Fibroblast of skin of left biceps (primary cell): ENCODE measurements at places on chromosomes 11 and 22.

DNA sequence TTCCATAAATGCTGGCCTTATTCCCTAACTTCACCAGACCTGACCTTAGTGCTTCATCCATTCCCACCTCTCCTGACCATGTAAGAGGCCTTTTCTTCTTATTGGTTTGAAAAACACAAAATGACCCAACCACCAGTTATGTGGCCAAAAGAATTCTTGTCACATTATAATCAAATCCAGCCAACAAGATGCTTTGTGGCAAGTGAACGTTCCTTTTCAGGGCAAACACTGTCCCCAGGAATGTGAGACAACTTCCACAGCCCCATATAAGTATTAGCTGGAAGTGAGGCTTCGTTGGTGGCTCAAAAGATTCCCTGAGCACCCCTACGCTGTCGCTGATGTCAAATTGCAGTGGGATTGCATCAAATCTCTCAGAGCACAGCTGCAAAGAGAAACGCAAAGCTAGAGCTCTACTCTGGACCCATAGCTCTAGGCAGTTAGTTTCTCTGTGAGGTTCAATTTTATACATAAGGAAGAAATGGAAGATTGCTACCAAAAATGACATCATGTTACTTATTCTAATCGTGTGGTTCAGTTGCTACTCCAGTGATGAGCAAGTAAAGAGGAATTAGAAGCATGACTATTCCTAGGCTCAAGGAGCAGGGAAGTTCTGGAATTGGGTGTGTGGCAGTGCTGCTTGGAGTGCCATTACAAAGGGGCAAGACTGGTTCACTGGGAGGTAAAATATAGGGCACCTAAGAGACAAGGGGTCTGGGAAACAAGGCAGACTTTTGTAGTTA is 26.1 kb downstream of the GLYATL1 start:
- no peak for DNase-seq

DNA sequence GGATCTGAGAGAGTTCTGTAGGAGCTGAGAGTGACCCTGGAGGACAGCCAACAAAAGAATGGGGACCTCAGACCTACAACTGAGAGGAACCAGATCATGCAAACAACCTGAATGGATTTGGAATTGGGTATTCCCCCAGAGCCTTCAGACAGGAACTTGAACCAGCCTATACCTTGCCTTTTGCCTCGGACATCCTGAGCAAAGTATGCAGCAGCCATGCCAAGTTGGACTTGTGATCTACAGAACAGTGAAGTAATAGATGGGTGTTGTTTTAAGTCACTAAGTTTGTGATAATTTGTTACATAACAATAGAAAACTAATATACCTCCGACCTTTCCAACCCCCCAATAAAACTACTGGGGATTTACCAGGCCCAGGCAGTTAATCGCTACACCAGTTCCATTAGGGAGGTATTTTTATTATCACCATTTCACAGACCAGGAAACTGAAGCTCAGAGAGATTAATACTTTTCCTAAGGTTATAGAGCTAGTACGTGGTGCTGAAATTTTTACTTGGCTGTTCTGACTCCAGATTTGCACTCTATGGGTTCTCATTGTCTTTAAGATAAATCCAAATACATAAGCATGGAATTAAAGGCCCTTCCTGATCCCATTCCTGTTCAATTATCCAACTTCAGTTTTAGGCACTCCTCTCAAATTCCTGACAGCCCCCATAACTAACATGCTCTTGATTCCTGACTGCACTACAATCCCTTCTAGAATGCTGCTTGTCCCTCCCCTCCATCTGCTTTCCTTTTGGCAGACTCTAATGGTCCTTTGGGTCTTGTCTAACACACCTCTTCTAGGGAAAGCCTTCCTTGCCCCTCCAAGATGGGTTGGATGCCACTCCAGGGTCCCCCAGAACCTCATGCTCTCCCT is 1.7 kb upstream of the RASSF10 start:
- no peak for DNase-seq

DNA sequence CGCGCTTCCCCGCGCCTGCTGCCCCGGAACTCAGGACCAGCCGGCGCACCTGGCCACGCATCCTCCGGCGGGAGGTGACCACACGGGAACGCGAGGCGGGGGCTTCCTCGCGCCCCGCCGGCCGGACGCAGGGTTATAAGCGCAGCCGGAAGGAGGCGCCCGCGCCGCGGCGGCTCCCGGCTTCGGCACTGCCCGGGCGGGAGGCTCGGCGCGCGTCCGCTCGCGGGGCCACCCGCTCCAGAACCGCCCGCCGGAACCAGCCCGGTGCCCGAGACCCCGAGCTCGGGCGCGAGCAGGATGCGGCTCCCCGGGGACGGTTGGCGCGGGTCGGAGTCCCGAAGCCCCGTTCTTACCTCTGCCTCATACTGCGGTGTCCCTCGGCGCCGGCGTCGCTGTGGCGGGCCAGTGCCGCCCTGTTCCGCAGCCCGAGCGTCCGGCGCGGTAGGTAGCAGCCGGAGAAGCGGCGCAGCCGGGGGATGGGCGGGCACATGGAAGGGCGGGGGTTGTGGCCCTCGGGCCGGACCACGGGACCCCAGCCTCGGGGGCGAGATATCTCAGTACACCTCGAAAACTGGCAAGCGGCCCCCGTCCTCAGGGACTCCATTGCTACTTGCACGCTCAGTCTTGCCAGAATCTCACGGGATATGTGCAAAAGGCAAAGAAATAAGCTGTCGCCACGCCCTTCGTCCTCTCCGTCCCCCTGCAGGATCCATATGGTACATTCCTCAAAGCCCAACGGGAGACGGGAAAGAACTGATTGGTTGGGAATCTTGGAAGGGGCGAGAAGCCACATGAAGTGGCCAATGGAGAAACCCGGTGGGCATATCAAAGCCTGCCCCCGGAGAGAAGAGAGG is 23.1 kb downstream of the MICAL3 start:
- peak; percentile 98 for DNase-seq

GRCh38 chr11:130549393-130549999 is 101.1 kb downstream of the ADAMTS15 start:
- DNase-seq, result no peak

DNA sequence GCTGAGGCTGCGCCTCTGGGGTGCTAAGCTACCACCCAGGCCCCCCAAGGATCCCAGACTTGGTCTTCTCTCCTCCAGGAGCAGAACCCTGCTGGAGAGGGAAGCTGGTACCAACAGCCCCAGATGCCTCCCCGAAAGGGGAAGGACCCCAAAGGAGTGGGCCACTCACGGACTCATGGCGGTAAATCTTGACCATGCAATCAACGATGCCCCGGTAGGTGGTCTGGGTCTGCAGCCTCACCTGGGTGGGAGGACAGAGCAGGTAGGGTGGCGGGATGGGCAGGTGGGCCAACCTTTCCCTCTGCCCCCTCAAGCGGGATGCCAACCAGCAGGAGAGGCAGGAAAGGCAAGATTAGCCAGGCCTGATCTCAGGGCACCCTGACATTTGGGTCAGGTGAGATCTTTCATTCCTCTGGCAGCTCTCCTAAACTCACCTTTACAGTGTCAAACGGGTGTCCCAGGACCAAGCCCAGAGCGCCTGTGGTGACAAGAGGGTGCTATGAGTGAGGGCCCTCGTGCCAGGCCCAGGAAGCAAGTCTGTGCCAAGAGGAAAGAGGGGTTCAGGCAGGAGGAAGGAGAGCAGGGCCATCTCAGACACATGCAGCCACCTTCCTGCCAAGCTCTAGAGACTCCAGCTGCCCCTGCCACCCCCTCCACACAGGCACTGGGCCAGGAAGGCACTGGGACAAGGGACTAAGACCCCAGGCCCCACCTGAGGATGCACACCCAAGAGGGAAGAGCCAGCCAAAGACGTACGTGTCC is 2.6 kb downstream of the SLC25A45 start:
- no peak for DNase-seq

DNA sequence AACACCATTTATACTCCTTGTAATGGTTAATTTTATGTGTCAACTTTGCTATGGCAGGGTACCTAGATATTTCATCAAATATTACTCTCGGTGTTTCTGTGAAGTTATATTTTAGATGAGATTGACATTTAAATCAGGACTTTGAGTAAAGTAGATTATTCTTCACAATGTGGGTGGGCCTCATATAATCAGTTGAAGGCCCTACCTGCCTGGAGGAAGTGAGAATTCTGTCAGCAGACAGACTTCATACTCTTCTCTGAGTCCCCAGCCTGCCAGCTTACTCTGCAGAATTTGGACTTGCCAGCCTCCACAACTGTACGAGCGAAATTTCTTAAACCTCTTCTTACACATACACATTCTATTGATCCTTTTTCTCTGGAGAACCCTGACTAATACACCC is 49.3 kb upstream of the SYT9 start:
- DNase-seq, result no peak

GRCh38 chr22:23072077-23072910 is 2.0 kb downstream of the GNAZ start:
- peak; percentile 57 for DNase-seq

- no peak for DNase-seq
Measured at GRCh38 chr11:83816572-83817187, 530.5 kb upstream of the CCDC90B start.

- no peak for DNase-seq
Measured at GRCh38 chr11:116224154-116224888, 548.5 kb downstream of the BUD13 start.

DNA sequence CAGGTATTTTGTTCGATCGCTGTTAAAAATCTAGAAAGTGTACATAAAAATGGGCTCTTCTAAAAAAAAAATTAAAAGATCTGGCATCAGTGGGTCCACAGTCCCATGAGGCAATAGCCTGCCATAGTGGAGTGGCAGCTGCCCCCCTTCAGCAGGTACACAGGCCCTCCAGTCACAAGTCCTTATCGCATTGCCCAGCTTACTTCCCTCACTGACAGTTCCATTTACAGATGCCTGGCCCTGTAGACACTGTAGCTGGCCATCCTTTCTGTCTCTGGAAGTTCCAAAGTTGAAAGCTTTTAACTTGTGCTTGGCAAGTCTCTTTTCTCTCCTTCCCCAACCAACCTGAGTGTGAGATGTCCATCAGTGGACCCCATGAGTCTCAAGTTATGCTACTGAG is 11.4 kb downstream of the ZNRF3 start:
- DNase-seq, result no peak

DNA sequence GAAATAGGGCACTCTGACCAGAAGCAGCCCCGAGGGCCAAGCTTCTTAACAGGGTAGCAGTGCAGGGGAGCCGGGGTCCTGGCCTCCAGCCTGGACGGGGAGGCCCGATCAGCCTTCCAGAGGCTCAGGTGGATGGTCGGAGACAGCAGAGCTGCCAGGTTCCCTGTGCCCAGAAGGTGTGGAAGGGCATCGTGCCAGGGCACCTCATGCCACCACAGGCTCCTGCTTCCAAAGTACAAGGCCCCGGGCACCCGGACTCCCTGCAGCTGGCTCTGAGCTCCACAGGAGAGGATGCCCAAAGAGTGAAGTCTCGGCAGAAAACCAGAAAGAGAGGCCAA is 14.3 kb downstream of the EHD1 start:
- no peak for DNase-seq

GRCh38 chr11:33919645-33920044 is 27.8 kb upstream of the LMO2 start:
- DNase-seq, result no peak

DNA sequence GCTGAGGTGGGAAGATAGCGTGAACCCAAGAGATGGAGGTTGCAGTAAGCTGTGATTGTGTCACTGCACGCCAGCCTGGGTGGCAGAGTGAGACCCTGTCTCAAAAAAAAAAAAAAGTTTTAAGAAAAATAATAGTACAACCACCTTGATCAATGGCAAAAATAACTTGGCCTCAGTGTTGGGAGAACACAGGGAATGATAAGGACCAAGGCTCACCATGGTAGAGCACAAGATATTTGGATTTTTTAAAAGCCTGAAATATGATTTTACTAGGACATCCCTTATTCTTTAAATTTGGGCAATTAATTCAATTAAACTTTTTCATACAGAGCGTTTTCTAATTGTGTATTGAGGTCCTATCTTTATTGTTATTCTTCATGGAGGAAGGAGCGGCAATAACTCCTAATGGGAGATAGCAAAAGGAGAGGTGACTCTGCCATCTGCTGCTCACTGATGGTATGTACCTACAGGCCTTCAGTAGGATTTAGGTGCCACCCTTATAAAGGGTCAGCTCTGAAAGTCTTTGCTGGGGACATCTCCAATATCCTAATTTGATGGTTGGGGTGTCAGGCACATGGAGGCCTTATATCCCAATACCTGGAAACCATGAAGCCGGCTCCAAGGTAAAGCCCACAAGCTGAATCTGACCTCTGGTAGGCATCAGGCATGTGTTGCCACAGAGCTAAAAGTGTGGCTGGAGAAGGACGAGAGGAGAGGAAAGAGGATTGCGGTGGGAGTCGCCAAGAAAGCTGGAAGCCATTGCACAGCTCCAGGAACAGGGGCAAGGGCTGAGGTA is 21.9 kb upstream of the POLD3 start:
- DNase-seq, result no peak

- no peak for DNase-seq
Measured at GRCh38 chr11:12834166-12834565, 159.9 kb downstream of the TEAD1 start.

GRCh38 chr11:68343761-68344256 is 31.4 kb downstream of the LRP5 start:
- DNase-seq, result no peak

GRCh38 chr11:12815931-12816494 is 141.8 kb downstream of the TEAD1 start:
- DNase-seq, result no peak

GRCh38 chr11:121661880-121662486 is 209.2 kb upstream of the SORL1-AS1 start:
- peak; percentile 70 for DNase-seq
